Activated naive CD4-positive, alpha-beta T cell treated with Interleukin-2 at 50 U/mL for 16 hours (primary cell): ENCODE measurements at places on chromosomes 13 and 19.

DNA sequence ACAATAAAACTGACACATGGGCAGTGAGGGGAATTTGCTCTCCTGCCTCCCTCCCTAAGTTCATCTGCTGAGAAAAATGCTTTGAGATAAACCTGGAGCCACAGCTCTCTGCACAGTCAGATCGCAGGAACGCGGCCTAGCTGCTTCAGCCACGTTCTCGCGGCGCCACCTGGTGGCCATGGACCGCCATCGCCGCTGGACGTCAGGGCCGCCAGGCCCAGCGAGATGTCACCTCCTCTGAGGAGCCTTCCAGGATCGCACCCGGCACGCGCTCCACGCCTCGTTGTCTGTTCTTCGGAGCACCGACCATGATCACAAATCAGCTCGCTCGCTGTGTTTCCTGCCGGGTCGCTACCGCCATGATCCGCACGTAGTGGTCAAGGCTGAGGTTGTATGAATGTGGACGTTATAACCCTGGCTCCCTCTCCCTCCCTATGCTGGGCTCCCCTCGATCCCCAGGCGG lies 20.6 kb upstream of the USP29 start:
- peak; percentile 58 for DNase-seq

- no peak for DNase-seq
Observed at GRCh38 chr19:46611776-46612175, 10.6 kb downstream of the CALM3 start.

DNA sequence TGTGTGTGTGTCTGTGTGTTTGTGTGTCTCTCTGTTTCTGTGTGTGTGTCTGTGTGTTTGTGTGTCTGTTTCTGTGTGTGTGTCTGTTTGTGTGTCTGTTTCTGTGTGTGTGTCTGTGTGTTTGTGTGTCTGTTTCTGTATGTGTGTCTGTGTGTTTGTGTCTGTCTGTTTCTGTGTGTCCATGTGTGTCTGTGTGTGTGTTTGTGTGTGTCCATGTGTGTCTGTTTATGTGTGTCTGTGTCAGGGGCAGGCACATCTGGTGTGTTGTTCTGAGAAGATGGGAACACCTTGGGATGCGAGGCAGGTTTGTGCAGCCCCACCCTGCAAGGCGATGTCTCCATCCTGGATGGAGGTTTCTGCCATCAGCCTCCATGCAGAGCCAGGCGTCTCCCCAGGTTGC lies 275.8 kb upstream of the SOX1 start:
- no peak for DNase-seq

DNA sequence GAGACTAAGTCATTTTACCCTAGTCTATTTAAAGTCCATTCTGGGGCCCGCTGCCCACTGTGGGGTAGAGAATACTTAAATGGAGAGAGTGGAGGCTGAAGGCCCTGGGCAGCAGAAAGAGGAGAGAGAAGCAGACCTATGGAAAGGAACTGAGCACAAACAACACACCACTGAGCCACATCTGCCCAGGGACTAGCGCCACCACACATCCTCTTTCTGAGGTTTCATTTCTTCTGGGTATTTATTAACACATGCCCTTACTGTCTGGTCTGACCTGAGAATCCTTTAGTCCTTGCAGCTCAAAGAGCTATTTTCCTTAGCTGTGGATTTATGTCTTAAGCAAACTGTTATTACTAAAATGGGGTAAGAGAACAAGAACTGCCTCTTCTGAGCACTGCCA lies 154.0 kb downstream of the NALCN start:
- DNase-seq, result no peak

- DNase-seq, result no peak
Observed at GRCh38 chr19:58305932-58306323, 751 bp downstream of the ERVK3-1 start.

GRCh38 chr19:47377208-47377701 lies 28.1 kb downstream of the DHX34 start:
- DNase-seq, result no peak

DNA sequence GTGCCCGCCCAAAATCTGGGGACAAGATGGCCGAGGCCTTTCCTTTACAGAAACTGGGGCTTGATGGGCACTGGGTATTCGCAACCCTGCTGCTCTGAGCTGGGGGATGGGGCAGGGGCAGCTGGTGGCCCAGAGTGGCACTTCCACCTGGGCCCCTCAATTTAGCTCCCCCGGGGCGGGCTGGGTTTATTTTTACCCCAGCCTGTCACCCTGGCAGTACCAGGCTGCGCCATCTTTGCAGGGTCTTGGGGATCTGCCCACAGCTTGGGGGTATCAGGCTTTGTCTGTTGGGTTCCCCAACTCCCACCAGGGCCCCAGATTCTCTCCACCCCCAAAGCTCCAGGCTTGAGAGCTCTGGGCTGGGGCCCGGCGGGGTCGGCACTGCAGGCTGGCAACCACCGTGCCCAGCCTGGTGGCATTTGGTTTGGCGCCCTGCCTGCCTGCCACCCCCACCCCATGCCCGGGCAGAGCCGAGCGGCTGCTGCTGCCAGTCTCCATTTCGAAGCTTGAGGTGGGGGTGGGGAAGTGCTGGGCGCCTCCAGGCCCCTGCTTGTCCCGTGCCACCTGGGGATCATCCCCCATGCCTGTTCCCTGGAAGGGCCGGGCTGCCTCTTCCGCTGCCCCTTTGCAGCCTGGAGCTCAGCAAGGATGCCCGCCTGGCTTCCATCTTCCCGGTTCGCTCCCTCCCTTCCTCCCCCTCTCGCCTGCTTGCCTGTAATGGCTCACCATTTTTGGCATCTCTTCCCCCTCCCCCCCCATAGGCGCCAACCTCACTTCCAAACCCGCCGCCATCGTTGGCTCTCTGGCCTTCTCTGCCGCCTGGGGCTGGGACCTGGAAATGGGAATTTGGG lies 11.4 kb downstream of the NFIX start:
- DNase-seq, result no peak

GRCh38 chr13:105721016-105721415 lies 814.4 kb downstream of the EFNB2 start:
- no peak for DNase-seq

- no peak for DNase-seq
Observed at GRCh38 chr19:12782174-12782423, 6.7 kb upstream of the HOOK2 start.

DNA sequence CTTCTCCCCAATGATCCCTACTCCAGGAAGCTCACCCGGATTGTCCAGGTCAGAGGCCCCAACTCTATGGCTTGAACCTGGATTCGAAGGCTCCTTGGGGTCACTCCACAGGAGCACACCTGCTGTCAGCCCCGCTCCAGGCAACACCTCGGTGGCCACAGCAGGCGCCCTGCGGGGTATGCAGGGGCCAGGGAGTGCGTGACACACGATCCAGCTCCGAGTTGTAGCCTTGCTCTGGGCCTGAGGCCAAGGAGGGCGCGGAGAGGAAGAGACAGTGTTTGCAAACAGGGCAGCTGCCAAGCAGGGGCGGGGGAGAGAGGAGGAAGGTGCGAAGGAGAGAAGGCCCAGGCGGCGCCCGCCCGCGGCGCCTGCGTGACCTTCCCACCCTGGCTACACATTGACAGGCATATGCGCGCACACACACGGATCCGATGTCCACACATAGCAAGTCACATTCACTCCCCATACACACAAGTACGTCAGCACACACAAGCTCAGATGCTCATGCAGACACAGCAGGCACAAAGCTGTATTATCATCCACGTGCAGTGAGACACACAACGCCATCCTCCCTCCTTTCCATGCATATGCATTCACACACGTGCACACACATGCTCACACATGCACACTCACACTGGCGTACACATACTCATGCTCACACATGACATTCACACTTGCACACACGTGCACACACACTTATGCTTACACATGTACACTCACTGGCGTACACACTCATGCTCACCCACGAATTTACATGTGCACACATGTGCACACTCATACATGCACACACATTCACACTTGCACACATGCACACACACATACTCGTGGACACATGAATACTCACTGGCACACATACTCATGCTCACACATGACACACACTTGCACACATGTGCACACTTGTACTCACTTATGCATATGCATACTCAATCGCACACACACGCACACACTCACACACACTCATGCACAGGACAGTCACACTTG lies 10.4 kb downstream of the SBK2 start:
- no peak for DNase-seq

DNA sequence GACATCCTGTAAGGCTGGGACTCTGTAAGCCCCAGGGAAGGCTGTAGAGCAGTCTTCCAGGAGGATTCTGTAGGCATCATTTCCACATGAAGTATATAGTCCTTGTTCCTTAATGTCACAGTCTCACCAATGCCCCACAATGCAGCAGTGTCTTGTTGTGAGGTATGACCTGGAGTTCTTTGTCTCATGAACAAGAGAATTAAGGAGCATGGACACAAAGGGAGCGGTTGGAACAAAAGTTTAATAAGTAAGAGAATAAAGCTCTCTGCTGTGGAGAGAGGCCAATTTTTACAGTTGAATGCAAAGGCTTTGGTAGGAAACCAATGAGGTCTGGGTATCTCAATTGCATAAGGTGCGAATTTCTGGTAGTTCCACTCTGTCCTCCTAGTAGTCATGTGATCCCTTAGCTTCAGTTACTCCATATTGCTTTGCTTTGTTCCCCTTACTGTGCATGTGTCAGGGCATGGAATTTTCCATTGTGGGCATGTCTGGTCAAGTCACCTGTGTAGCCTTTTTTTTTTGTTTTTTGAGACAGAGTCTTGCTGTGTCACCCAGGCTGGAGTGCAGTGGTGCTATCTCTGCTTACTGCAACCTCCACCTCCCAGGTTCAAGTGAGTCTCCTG lies 124.3 kb upstream of the TMTC4 start:
- no peak for DNase-seq

DNA sequence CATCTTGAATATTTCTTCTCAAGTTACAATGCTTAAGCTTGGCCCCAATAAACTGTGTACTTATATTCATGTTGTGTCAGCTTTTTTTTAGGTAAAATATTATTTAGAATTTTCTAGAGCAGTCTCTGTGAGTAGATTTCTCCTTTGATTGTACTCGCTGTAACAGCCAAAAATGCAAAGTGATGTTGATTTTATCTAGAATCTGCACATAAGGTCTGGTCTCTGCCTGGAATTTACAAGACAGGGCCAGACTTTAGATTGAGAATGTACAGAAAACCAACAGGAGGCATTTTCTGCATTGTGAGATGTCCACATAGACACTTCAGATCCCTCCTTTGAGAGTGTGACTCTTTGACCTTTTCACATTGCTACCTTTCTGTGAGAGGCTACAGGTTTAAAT lies 43.1 kb upstream of the ZNF681 start:
- no peak for DNase-seq

DNA sequence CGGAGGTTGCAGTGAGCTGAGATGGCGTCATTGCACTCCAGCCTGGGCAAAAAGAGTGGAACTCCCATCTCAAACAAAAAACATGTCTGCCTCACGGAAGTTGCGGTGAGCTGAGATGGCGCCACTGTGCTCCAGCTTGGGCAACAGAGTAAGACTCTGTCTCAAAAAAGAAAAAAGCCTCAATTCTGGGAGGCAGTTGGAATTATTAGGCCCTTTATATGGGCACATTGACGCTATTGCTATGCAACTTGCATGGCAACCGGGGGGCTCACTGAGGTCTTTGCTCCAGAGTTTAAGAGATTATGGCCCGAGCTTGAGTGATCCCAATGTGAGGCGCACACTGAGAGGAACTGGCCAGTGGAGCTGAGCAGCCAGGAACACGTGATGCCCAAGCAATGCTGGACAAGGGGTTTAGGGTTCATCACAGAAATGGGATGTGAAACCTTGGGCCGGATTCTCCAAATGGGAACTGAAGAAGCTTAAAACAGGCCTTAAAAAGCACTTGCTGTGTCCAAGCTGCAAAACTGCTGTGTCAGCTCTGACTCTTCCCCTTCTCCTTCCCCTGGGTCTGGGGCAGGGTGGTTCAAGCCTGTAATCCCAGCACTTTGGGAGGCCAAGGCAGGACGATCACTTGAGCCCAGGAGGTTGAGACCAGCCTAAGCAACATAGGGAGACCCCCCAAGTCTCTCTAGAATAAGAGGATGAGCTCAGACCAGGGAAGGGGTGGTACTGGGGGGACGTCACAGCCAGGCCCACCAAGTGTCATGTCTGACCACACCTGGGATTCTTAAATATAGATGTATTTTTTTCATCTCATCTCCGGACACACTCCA lies 2.5 kb downstream of the FTL start:
- no peak for DNase-seq

GRCh38 chr19:2115324-2115723 lies 18.6 kb downstream of the IZUMO4 start:
- no peak for DNase-seq

DNA sequence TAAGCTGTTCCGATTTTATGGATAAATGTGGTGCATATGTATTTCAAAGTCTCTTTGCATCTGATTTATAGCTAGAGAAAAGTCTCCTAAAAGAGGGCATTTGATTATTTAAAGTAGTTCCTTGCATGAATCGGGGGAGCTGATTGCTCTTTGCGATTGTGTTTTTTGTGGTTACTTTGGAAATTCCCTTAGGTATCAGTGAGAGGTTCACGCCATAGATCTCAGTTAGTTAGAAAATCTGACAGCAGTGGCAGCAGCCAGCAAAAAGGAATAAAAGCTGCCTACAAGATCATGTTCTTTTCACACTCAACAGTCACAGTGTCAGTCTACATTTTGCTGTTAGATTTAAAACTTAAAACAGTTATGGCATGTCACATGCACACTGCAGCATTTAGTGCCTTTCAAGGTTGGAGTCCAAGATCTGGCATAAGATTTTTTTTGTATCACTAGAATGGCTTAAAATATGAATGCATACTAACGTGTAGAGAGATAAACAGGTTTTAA lies 436.5 kb upstream of the PCDH20 start:
- DNase-seq, result no peak

GRCh38 chr13:73596382-73596781 lies 537.6 kb downstream of the KLF5 start:
- no peak for DNase-seq

DNA sequence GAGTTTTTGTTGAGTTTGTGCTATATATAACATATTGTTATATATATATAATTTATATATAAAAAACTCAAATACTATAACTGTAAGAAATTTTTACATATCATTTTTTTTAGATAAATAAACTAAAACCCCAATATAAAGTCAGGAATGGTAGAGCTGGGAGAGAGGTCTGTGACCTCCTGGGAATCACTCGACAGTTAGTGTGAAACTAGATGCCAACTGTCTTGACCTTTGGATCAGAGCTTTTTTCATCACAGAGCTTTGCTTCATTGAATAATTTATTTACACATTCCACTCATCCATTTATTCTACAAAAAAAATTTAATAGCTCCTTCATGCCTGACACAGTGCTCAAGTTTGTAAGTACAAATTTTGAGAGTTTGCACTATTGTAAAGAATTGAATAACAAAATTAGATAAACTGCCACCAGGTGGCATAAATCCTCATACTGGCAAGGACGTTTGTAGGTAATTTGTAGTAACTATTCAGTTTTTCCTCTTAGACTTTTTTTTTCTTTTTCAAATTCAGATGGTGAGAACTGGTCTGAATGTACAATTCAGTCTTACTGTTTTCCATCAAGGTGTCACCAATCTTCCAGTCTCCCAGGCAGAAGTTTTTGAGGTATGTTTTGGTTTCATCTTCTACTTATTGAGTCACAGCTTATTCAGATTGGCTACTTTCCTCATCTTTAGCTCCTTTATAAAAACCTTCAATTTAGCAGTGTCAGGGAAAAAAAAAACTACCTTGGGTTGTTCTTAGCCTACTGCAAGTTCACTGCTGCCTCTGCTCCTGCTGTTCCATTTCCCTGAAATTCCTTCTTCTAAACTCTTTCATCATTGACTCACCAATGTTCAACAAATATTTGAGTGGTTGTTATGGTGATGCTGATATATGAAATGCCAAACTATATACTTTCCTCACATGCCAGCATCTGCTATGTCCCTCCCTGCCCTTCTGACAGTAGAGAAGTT lies 28.7 kb downstream of the LACC1 start:
- DNase-seq, result no peak

- no peak for DNase-seq
Observed at GRCh38 chr19:55493052-55493644, 4.9 kb downstream of the SSC5D start.
